ENCODE measurements at places on chromosomes 1 and 21.

DNA sequence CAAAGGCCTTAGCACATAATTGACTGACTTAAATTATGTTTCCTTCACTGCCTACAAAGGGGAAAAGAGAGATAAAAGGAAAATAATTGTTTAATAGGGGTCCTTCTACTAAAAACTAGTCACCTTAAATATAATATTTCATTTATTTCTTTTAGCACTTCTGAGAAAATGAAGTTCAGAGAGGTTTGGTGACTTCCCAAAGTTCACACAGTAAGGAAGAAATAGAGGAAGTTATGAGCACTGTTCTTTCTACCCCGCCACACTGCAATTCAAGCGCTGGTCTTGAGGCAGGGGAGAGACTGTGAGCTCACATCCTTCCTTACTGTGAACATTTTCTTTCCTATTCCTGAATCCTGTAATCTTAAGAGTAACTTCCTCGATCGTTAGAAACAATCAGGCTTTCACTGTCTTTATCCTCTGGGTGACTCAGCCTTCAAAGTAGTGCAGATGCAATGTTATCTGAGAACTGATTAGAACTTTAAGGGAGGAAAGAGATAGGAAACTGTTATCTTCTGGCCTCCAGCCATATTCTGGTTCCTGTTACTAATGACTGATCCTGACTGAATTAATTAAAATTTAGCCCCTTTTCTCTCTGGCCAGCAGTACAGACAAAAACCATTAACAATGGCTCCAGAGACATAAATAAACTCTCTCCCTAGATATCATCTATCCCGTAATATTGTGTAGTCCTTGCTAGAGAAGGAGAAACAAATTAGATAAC lies 6.8 kb downstream of the RGS5 start:
- DNase-seq = no peak

GRCh38 chr1:33280091-33280661 lies 23.9 kb downstream of the ZNF362 start:
- DNase-seq = no peak

GRCh38 chr1:165696625-165697100 lies 1.7 kb downstream of the ALDH9A1 start:
- DNase-seq = no peak

DNA sequence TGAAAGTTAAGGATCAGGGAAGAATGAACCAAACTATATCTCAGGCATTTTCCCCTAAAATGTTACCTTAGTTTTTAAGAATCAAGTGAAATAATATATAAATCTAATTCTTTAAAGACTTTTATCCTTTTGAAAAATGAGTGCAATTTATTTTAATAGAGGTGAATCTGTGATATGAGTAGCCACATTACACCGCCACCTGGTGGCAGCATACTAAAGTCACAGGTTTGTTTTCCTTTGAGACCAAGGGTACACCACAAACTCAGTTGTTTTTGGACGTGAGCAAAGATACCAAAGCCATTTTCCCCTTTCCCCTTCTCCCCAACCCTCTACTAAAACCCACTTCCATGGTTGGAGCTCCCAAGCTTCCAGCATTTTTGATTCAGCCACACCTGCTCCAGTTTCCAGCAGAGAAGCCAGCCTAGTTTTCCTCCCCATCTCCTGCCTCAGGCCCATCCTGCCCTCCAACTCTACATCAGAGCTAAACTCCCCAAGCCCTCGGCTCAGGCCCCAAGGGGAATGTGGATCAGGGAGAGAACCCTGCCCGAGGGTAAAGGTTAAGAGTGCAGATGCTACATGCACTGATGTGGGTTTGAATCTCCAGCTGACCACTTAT lies 22.9 kb upstream of the LDLRAP1 start:
- DNase-seq = peak; percentile 66

DNA sequence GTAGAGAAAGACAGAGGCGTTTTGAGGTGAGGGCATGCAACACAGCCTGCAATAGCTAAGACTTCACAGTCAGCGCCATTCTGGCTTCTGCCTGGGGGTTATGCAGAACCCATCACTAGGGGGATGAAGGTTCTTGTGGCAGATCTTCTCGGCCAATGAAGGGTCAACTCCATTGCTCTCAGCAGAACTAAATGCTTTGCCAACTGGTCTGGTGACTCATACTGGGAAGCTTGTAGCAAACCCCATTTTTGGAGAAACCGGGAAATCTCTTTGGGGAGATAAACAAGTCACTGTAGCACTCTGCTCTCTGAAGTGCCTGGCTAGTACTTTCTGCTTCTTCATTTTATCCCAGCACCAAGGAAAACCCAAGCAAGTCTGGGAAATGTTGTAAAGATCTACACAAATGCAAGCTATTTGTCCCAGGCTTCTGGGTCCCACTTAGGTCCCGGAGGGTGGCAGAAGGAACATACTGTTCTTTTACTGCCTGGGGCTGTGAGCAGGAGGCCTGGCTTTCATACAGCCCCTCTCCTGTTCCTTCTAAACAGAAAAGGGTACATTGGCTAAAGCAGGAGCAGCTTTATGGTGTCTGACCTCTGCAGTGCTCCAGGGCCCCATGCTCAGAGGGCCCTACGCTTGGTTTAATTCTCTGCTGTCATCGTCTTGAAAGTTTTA lies 28.8 kb downstream of the SHISA4 start:
- no peak for DNase-seq

GRCh38 chr1:234698686-234699085 lies 88.7 kb upstream of the IRF2BP2 start:
- no peak for DNase-seq

GRCh38 chr1:94286864-94287437 lies 49.6 kb upstream of the ARHGAP29 start:
- DNase-seq = no peak

DNA sequence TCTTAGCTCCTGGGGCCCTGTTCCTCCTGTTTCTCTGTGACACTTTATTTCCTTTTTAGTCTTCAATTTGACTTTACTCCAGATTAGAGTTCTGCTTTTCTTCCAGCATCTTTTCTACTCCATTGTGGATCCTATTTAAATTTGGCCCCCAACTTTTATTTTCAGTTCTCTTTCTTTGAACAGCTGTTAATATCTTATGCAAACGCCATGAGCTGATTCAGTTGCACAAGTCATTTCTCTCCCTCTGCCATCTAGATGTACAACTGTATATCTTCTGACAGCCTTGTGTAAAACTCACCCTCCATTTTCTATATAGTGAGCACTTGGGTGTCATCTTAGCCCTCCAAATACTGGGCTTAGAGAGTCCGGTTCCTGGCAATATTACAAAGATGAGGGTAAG lies 42.2 kb downstream of the SPATA17 start:
- DNase-seq = no peak

DNA sequence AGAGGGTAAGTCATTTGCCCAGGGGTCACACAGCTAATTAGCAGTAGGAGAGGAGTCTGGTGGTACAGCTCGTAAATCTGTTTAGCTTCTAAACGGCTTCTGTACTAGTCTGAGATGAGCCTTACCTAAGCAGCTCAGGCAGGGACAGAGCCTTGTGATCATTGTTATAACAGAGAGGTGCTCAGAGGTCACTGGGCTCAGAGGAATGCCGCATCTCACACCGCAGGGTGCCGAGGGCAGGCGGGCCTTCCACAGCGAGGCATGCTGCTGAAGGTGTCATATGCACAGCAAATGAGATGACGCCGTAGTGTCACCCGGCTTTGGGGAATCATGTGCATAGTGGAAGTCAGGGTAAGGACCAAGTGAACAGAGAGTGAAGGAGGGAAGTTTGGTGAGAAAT lies 305.2 kb upstream of the FMN2 start:
- DNase-seq = no peak

GRCh38 chr1:168491527-168492164 lies 52.2 kb downstream of the XCL2 start:
- DNase-seq = no peak

DNA sequence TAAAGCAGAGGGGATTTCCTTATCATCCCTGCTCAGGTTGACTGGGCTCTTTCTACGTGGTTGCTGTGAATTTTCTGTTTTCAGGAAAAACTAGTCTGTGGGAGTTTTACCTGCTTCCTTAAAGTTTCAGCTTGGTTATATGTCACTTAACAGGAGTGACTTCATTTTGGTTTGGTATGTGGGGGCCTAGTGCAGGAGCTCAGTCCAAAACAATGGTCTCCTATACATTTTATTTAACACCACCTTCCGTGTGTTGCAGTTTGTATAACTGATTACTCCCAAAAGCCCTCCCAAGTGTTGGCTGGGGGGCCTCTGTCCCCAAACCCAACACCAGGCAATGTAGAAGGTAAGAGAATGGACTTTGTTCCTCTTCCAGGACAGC lies 5.3 kb downstream of the IL23R start:
- no peak for DNase-seq

GRCh38 chr1:39995973-39996393 lies 41.0 kb downstream of the MFSD2A start:
- peak; percentile 5 for DNase-seq

DNA sequence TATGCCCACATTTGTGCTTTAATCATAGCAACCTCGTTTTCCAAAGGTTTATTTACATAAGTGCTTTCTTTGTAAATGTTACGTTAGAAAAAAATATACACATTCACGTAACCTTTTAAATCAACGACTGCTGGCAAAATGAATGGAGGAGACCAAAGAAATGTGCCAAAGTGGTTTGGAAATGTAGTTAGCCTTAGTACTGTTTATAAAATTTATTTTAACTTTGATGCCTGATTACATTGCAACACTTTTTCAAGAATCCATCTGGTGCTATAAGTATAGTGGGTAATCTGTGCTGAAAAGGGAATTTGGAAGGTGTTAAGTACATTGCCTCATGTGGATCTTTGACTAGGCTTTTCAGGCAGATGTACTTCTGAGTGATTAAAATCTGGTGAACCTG lies 108.9 kb downstream of the IFI44 start:
- no peak for DNase-seq

DNA sequence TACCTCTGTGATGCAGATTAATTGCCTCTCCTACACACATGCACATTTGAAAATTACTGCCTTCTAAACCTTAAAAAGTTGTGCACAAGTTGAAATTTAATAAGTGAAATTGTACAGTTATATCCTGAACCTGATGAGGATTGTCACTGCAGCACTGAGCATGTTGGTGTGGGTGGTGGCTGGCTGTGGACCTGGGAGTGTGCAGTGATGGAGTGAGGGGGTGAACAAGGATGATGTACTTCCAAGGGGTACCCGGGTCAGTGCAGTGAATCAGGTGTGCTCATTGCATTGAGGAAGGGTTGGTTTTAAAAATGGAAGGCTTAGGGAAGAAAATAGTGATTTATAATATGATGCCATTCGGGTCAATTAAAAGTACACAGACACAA lies 24.1 kb downstream of the DIP2A start:
- no peak for DNase-seq

DNA sequence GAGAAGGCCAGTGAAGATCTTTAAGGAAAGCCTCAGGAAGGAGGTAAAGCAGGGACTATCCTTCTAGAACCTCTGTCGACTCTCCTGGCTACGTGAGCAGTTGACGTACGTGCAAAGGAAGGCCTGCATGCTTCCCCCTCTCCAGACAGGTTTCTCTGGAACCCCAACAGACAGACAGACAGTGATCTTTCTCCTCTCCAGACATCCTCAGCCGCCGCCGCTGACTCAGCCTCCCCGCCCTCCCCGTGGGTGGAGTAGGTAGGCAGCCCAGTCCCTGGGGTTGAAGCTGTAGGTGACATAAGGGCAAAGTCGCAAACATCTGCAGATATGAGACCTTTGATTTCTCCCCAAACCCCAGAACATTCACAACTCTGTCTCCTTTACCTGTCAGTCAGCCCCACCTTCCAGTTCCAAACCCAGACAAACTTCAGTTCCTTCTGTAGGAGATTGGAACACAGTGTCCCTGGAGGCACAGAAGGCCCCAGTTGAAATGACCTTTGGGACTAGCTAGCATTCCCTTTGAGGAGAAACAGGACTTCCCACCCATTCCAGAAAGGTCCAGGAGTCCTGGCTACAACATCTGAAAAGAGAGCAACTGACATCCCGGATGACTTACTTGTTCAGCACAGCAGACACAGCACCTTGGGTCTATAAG lies 146.0 kb upstream of the JUN start:
- no peak for DNase-seq

GRCh38 chr1:14017531-14017961 lies 317.6 kb downstream of the PRDM2 start:
- no peak for DNase-seq

Measured in CD8-positive, alpha-beta memory T cell (primary cell).